ENCODE measurements at places on chromosomes 13 and 19.

- no peak for DNase-seq
These were observed 24.9 kb downstream of the MICOS13 start for GRCh38 chr19:5655412-5655811.

DNA sequence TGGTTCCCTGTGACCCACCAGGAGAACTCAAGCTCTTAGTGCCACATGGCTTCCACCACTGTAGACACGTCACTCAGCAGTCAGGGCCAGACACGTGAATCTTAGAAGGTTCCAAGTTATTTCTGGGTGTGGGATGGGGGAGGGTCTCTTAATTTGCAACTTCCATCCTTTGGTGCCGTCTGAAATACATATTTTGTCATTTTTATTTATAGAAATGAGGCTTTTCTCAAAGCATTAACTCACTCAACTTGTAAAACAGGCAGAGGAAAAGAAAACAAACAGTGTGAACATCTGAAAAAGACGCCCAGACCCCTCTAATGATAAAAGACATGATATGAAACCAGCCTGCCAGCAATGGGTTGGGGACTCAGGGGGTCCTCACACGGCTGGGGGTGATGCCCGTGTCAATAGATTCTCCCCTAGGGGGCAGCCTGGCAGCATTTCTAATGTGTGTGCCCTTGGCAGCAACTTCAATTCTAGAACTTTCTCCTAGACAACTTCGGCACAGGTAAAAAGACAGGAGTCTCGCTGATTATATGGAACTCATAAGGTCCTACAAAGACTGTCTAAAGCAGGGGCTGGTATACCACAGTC, 15.4 kb downstream of the PIP5K1C start:
- DNase-seq = no peak

DNA sequence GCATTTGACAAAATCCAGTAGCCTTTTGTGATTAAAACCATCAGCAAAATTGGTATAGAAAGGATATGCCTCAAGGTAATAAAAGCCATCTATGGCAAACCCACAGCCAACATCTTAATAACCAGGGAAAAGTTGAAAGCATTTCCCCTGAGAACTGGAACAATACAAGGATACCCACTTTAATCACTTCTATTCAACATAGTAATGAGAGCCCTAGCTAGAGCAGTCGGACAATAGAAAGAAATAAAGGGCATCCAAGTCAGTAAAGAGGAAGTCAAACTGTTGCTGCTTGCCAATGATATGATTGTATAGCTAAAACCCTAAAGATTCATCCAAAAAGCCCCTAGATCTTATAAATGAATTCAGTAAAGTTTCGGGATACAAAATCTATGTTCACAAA, 1510.3 kb downstream of the PCDH9 start:
- DNase-seq = no peak

DNA sequence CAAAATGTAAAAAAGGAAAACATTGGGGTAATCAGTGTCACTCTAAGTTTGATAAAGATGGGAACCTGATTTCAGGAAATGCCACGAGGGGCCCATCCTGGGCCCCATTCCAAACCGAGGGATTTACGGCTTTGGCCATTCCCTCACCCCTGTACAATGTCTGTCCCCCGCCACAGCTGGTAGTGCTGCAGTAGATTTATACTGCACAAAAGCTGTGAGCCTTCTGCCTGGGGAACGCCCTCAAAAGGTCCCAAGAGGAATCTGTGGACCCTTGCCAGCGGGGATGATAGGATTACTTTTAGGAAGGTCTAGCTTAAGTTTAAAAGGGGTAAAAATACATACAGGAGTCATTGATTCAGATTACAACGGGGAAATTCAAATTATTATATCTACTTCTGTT, 173.4 kb upstream of the SGCG start:
- no peak for DNase-seq

- DNase-seq = no peak
These were observed 3.3 kb downstream of the NANOS2 start for GRCh38 chr19:45911291-45911690.

DNA sequence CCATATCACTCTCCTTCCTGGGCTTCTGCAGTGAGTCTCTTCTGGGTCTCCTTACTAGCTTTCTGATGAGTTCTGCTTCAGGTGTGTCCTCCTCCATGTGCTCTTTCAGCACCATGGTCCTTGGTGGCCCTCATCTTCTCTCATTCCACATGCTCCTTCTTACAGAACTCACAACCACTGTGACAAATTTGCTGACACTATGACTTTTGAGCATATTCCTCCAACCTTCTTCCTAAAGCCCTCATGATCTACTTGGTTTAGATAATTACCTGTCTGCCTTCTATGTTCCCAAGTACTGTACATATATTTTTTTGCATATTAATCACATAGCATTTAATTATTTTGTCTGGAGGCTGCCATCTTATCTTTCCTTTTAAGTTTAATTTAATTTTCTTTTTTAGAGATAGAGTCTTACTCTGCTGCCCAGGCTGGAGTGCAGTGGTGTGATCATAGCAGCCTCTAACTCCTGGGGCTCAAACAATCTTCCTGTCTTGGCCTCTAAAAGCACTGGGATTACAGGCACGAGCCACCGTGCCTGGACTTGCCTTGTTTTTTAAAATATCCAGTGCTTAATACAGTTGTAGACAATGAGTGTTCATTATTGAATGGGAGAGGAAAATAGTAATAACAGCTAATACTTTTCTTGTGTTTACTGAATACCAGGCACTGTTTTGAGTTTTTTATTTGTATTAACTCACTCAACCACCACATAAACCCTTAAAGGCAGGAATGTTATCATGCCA, 23.5 kb upstream of the FAM216B start:
- no peak for DNase-seq

DNA sequence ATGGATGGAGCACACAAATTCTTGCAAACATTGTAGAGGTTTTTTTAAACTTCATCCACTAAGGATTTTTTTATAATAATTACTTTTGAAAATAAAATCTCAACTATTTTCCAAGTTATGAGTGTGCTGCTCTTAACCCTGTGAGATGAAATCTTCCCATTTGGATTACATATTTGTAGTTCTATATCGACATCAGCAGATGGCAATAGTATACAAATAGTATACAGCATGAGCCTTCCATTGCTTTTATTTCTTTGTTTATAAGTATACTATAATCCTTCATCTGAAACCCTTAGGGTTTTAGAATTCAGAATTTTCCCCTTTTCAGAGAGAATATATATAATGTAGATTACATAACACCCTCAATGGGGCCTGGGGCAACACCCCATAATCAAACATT, 70.5 kb downstream of the GJA3 start:
- no peak for DNase-seq

DNA sequence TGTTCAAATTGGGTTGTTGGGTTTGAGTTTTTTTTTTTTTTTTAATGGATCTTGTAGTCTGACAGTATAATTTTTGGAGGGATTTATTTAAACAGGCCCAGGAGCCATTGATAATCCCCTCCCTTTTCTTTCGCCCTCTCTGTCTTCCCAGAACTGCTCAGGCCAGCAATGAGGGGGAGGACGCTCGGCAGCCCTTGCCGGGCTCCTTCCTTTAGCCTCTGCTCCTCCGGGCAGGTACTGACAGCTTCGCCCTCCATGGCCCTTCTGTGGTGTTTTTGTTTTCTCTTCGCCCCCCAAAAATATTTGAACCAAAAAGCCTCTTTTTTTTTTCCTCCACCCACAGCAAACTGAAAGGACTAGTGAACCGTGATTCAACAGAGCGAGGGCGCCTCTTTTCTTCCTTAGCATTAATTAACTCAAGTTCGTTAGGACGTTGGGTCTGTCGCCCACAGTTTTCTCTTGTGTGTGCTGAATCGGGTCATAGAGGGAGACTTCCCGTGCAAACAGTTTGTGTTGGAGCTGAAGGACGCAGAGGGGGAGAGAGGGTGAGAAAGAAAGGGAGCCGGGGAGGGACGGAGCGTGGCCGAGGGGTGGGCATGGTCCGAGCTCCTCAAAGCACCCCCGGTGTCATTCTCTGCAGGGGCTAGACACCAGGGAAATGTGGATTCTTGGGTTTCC, 21.5 kb downstream of the NFIX start:
- no peak for DNase-seq

GRCh38 chr13:106786006-106786563, 218.1 kb upstream of the ARGLU1 start:
- DNase-seq = no peak

- no peak for DNase-seq
These were observed 49.7 kb downstream of the TGDS start for GRCh38 chr13:94546061-94546839.

- DNase-seq = no peak
These were observed 16.8 kb downstream of the TEX29 start for GRCh38 chr13:111337206-111337605.

All from Panc1 (cell line).